ENCODE measurements at places on chromosomes 6 and 20.

- no peak for DNase-seq
Observed at GRCh38 chr6:57097596-57097995, 7.6 kb downstream of the ZNF451 start.

GRCh38 chr6:108650781-108651180, 90.1 kb downstream of the FOXO3 start:
- no peak for DNase-seq

DNA sequence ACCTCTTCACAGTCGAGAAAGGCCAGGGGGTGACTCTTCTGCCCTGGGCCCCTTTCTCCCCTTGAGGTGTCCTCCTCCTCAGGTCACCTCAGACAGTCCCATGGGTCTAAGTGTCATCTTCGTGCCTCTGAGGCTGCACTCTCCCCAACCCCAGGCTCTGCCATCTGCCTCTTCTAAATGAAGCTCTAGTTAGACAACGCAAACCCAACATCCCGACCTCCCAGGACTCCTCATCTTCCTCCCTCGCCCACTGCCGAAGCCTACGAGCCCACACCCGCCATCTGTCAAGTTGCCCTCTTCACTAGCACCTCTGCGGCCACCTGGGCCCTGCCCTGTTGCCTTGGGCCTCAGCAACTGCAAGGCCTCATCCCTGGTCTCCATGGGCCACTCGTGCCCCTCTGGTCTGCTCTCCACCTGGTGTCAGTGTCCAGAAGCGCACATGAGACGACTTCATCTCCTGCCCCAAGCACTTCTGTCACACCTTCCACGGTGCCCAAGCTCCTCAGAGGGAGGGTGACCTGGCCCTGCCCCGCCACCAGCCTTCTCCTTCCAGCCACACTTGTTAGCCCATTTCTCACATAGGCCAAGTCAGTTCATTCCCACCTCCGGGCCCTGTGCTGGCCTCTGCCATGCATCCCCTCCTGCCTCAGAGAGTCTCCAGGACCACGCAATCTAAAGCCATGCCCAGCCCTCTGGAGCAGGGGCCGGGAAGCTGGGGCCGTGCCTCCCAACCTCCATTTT, 53.8 kb downstream of the RRBP1 start:
- no peak for DNase-seq

GRCh38 chr6:139973669-139974344, 599.4 kb upstream of the CITED2 start:
- no peak for DNase-seq

DNA sequence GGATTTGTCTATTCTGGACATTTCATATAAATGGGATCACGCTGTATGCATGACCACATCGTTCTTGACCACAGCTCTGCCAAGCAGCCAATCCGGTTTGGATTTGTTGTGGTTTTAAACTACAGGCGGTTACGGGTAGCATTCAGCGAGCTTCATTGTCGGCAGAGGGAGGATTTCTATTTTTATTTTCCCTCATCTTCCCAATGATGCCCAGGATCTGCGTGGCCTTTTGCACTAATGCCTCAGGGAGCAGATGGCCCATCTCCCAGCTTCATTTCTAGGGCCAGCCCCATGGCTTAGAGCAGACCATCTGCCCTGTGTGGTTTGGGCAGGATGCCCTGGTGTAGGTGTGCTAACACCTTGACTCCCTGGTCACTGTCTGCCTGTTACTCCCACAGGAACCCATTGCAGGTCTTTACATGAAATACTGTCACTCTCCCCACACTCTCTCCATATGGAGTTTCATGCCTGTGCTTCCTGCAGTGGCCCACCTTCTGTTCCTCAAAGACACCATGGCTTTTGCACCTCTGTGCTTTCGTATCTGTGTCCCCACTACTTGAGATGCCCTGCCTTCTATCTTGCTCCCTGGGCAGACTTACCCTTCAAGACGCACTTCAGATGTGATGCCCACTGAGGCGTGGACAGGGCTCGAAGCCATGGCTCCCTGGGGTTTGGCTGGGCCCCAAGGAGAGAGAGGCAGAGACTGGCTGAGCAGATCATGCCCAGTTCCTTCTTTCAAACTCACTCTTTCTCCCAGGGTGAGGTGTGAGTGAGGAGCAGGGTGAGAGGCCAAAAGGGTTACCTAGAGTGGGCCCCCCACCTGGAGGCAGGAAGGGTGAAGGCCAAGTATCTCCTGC, 26.0 kb downstream of the SDCBP2 start:
- no peak for DNase-seq

Data from HuH-7.5 (cell line).